ENCODE measurements at places on chromosomes 3 and 15.

GRCh38 chr3:60954048-60954447 is 297.2 kb downstream of the FHIT start:
- no peak for DNase-seq

GRCh38 chr3:179391906-179392305 is 44.4 kb downstream of the MFN1 start:
- no peak for DNase-seq

DNA sequence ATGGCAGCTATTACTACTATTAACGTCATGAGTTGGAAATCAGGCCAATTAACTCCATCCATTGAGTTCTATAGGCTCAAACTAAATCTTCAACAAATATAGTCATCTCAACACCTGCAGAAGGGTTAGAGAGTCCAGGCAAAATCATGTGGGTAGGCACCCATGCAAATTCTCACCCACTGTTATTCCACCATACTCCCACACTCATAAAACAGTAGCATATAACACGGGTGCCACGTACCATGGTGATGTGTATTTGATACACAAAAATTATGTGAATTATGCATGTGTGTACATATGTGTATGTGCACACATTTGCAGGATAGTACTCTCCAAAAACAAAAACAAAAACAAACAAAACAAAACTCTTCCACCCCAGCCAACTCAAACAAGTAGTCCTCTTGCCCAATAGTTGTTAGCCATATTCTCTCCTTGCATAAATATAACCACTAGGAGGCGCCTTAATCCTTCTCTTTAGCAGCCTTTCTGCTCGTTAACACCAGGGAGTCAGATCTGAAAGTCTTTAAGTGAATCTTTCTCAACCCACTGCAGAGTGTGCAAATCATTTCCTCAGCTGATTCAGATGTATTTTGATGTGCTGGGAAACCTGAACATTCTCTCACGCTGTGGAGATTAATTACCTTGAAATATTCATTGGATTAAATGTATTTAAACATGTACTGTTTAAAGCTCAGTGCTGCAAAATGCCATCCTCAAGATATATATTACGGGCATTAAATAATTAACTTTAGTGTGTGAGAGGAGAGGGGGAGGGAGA is 38.0 kb upstream of the COPB2 start:
- no peak for DNase-seq

- DNase-seq: no peak
These were observed 1.4 kb downstream of the STRIT1 start for GRCh38 chr3:155292133-155292532.
